ENCODE measurements at places on chromosomes 3 and 15.
A peak's percentile ranks its signal among the peaks of the same experiment; 100 is the strongest.

DNA sequence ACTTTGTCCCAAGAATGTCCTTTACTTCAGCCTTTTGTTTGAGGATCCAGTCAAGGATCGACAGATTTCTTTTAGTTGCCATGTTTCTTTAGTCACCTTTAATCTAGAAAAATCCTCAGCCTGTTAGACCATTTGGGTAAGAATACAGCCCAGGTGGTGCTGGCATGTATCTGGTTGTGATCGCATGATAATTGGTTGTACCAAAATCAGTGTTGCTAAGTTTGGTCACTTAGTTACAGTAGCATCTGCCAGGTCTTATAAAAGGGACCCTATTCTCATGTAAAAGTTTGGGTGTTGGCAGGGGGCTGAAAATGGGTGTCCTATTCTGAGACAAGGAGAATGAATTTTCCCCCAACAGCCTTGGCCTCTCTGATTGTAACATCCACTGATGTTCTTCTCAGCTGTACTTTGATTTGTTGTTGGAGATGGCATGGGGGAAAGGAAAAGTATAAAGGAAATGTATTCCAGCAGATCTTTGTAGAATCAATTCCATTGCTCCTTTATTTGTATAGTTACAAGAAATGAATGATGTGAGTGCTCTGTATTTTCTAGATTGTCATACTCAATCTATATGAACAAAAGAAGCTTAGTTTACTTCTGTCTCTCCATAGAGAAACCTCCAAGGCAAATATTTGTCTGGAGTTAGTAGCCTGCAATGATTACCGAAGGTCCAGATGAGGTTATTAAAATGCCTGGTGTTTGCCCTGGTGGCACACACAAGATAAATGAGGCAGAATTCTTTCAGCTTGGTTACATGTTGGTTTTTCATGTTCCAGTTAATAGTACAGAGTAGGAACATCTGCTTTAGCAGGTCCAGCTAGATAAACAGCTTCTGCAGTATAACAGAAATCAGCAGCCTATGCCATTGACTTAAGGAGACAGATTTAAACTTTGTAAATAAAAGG, 65.7 kb downstream of the CMTM8 start:
- no peaks in the 10 kb centered on the region for H3K36me3 ChIP-seq
- no peaks in the 10 kb centered on the region for H3K4me1 ChIP-seq
- H3K27ac ChIP-seq, result no peak overlapping the region
- no peaks in the 10 kb centered on the region for H3K27me3 ChIP-seq
- DNase-seq, result no peak

GRCh38 chr3:133328373-133328772, 71.5 kb upstream of the BFSP2 start:
- no peaks in the 10 kb centered on the region for H3K4me1 ChIP-seq
- DNase-seq, result no peak
- H3K27me3 ChIP-seq, result no peaks in the 10 kb centered on the region
- no peak overlapping the region for H3K27ac ChIP-seq
- no peaks in the 10 kb centered on the region for H3K36me3 ChIP-seq

DNA sequence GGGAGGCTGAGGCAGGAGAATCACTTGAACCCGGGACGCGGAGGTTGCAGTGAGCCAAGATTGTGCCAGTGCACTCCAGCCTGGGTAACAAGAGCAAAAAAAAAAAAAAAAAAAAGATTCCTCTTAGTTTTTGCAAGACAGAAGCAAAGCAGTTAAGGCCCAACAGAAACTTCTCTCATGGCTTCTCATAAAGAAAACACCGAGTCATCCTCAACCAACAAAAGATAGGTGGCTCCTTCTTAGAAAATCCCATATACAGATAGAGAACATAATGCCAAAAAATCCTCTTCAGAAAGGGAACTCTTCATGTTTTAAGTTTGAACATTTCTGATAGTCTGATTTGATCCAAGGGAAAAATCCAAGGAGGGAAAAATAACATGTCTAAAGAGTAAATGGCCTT, 12.5 kb upstream of the SKIL start:
- no peaks in the 10 kb centered on the region for H3K27me3 ChIP-seq
- H3K27ac ChIP-seq, result no peak overlapping the region
- no peaks in the 10 kb centered on the region for H3K36me3 ChIP-seq
- no peak overlapping the region for H3K4me3 ChIP-seq
- H3K4me1 ChIP-seq, result no peaks in the 10 kb centered on the region

DNA sequence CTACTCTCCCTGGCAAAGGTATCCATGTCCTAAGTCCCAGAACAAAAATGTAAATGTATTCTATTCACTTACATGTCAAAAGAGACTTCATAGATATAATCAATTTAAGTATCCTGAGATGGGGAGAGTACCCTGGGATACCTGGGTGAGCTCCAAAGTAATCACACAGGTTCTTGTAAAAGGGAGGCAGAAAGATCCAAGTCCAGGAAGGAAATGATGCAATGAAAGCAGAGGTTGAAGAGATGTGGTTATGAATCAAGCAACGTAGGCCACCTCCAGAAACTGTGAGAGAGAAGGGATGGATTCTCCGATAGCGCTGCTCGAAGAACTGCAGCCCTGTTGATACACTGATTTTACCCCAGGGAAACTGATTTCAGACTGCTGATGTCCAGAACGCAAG, 93.9 kb upstream of the VGLL3 start:
- no peak for DNase-seq
- H3K36me3 ChIP-seq, result no peaks in the 10 kb centered on the region
- H3K4me1 ChIP-seq, result peaks cover 13% of the 10 kb centered on the region
- no peak overlapping the region for H3K4me3 ChIP-seq
- H3K27ac ChIP-seq, result no peak overlapping the region
- no peaks in the 10 kb centered on the region for H3K27me3 ChIP-seq

- H3K4me1 ChIP-seq, result peaks cover 40% of the 10 kb centered on the region
- peak overlapping the region; percentile 82 for H3K27ac ChIP-seq
- no peak for DNase-seq
Measured at GRCh38 chr3:66298591-66298990, 77.8 kb downstream of the SLC25A26 start.

GRCh38 chr3:118978393-118978758, 56.3 kb downstream of the IGSF11 start:
- H3K27ac ChIP-seq, result no peak overlapping the region
- no peaks in the 10 kb centered on the region for H3K27me3 ChIP-seq
- no peaks in the 10 kb centered on the region for H3K4me1 ChIP-seq
- no peaks in the 10 kb centered on the region for H3K36me3 ChIP-seq
- no peak overlapping the region for H3K4me3 ChIP-seq
- no peak for DNase-seq

DNA sequence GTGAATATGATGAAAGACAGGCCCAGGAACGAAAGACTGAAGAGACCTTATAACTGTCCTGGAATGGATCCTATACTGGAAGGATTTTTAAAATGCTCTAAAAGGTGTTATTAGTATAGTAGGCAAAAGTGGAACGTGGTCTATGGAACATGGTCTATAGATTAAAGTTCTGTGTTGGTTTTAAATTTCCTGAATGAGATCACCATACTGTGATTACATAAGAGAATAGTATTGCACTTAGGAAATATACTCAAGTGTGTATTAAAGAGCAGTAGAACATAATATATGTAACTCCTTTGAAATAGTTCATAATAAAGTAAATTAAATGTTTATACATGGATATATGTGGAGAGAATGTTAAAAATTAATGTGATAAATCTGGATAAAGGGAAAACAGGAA, 68.2 kb downstream of the SPRED1 start:
- H3K36me3 ChIP-seq, result no peaks in the 10 kb centered on the region
- no peak for DNase-seq
- no peaks in the 10 kb centered on the region for H3K4me1 ChIP-seq
- H3K27ac ChIP-seq, result no peak overlapping the region
- H3K27me3 ChIP-seq, result no peaks in the 10 kb centered on the region
- H3K4me3 ChIP-seq, result no peak overlapping the region

- DNase-seq, result no peak
- no peak overlapping the region for H3K4me3 ChIP-seq
- no peaks in the 10 kb centered on the region for H3K4me1 ChIP-seq
- peaks cover 3% of the 10 kb centered on the region for H3K36me3 ChIP-seq
Measured at GRCh38 chr15:76871930-76872329, 33.2 kb downstream of the SCAPER start.

DNA sequence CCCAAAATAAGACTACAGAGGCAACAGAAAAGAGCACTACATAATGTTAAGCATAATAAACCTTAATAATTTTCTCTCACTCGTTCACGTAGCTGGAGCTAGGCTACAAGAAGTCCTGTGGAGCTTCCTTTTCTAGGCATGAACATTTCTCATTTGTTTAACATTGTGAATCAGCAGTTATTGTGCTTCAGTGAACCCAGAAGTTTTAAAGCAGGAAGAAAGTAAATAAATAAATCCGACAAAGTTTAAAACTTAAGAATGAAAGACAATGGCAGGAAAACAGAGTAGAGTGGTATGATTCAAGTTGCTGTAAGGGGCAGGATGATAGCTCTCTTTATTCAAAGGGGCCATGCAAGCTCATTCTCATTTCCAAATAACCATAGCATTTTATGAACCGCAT, 191.8 kb downstream of the LSAMP start:
- H3K36me3 ChIP-seq, result no peaks in the 10 kb centered on the region
- H3K4me3 ChIP-seq, result no peak overlapping the region
- no peaks in the 10 kb centered on the region for H3K4me1 ChIP-seq
- no peak for DNase-seq
- no peaks in the 10 kb centered on the region for H3K27me3 ChIP-seq

DNA sequence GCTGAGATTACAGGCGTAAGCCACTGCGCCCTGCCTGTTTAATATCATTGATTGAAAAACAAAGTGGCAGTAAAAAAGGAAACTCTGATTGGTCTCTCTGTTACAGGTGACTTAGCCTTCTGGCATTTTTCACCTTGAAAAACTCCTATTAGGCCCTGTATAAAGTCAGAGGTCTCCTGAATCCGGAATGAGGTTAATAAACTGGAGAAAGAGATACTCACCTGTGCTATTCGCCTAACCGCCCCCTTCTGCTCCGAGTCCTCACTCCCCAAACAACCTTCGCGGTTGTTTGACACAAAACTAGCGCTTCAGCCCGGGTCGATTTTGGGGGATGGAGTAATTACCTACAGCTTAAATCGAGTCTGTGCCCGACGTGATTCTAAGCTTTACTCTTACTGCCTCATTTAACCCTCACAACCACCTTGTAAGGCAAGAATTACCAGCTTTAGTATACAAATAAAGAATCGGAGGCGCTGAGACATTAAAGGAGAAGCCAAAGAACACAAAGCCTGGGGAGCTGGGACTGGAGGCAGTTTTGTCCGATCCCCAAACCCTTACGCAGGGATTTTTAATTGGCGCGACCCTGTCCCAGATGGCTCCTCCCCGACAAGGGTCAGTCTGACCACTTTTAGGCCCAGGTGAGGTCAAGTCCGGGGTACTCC, 441 bp downstream of the CEP70 start:
- H3K27me3 ChIP-seq, result no peaks in the 10 kb centered on the region
- peak overlapping the region; percentile 82 for H3K27ac ChIP-seq
- H3K36me3 ChIP-seq, result no peaks in the 10 kb centered on the region
- H3K4me1 ChIP-seq, result peaks cover 14% of the 10 kb centered on the region
- DNase-seq, result no peak
- peak overlapping the region; percentile 75 for H3K4me3 ChIP-seq

DNA sequence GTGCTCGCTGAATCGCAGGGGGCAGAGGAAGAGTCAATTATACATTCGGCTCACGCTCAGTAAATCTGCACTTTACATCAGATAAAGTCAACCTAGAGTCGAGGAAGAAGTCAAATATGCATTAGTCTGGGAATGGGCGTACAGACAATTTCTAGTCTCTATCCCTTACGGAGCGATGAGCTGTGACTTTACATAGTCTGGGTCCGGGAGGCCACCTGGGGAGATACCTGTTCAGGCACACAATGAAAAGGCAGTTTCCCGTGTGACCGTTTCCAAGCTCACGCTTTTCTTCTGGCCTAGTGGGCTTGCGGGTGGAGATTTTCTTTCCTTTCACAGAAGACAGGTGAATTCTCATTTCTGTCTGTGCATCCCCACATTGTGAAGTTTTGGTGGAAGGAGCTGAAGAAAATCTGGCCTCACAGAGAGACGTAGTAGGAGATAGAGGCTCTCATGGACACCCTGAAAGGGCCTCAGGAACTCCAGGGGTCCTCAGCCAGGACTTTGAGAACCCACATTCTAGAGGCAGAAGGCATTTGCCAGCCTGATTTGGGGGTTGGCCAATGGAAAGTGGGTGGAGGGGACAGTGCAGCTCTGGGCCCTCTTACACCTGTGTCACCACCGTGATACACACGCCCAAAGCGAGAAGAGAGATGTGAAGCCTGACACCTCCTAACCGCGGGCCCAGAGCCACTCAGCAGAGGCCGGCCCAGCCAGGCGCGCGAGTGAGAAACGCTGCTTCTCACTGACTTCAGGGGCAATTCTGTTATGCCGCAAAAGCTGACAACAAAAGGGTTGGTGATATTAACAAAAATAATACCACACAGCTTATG, 10.7 kb upstream of the OCA2 start:
- peaks cover 37% of the 10 kb centered on the region for H3K4me1 ChIP-seq
- H3K4me3 ChIP-seq, result no peak overlapping the region
- DNase-seq, result peak; percentile 23
- H3K27me3 ChIP-seq, result peaks cover 4% of the 10 kb centered on the region
- peaks cover 27% of the 10 kb centered on the region for H3K36me3 ChIP-seq
- H3K27ac ChIP-seq, result peak overlapping the region; percentile 61

GRCh38 chr3:55089211-55089610, 161.4 kb upstream of the LRTM1 start:
- H3K27me3 ChIP-seq, result no peaks in the 10 kb centered on the region
- H3K4me3 ChIP-seq, result no peak overlapping the region
- DNase-seq, result no peak
- H3K27ac ChIP-seq, result no peak overlapping the region
- no peaks in the 10 kb centered on the region for H3K36me3 ChIP-seq

GRCh38 chr3:15979495-15979894, 181.7 kb upstream of the ANKRD28 start:
- DNase-seq, result no peak
- H3K36me3 ChIP-seq, result no peaks in the 10 kb centered on the region
- H3K4me1 ChIP-seq, result no peaks in the 10 kb centered on the region
- no peaks in the 10 kb centered on the region for H3K27me3 ChIP-seq
- H3K27ac ChIP-seq, result no peak overlapping the region

GRCh38 chr15:78000091-78000926, 77.2 kb downstream of the TBC1D2B start:
- no peaks in the 10 kb centered on the region for H3K27me3 ChIP-seq
- H3K4me3 ChIP-seq, result no peak overlapping the region
- H3K4me1 ChIP-seq, result no peaks in the 10 kb centered on the region
- H3K27ac ChIP-seq, result no peak overlapping the region
- peak; percentile 66 for DNase-seq

GRCh38 chr3:141275973-141276372, 44.3 kb downstream of the PXYLP1 start:
- no peaks in the 10 kb centered on the region for H3K27me3 ChIP-seq
- no peak overlapping the region for H3K27ac ChIP-seq
- DNase-seq, result no peak
- H3K4me1 ChIP-seq, result peaks cover 29% of the 10 kb centered on the region

GRCh38 chr3:12190832-12191231, 32.1 kb upstream of the TIMP4 start:
- no peaks in the 10 kb centered on the region for H3K27me3 ChIP-seq
- no peak overlapping the region for H3K27ac ChIP-seq
- peaks cover 21% of the 10 kb centered on the region for H3K4me1 ChIP-seq
- H3K36me3 ChIP-seq, result no peaks in the 10 kb centered on the region
- DNase-seq, result no peak
- no peak overlapping the region for H3K4me3 ChIP-seq

DNA sequence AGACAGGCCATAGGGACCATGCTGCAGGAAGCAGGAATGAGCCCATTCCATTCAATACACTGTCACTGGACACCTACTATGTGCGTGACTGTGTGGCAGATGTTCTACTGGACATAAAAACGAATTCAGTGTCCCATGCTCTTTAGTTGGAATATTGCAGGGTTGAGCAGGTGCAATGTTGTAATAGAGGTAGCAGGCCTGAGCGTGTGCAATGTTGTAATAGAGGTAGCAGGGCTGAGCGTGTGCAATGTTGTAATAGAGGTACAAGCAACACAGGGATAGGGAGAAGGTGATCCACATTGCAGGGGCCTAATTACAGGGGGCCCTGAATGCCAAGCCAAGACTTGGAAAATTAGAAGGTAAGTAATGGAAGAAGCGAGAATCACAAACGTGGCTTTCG, 261.4 kb upstream of the HES1 start:
- peaks cover 2% of the 10 kb centered on the region for H3K27me3 ChIP-seq
- no peak overlapping the region for H3K4me3 ChIP-seq
- peaks cover 11% of the 10 kb centered on the region for H3K4me1 ChIP-seq
